AG09319 (cell line): ENCODE measurements at places on chromosomes 11 and 22.

DNA sequence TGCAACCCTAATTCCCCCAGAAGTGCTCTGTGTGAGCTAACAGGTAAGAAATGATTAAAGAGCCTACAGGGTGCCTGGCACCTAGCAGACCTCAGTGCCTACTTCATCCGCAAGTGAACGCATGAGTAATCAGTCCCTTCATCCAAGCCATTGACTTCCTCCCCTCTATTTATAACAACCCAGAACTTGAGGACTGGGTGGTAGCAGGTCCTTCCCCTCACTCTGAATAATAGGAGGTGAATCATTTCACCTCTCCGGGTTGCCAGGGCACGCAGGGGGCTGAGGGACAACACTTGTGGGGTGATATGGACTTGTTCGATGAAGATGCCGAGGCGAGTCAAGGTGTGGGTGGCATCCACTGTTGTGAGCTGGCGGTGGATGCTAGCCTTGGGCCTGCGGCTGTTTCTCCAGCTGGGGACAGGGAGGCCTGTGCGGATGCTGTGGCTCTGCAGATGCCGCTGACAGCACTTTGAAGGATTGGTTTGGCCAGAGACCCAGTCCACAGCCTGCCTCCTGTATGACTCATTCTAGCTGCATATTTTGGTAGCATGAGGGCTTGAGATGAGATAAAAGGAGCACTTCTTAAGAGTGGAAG lies 11.7 kb upstream of the SORL1-AS1 start:
- no peak for DNase-seq

DNA sequence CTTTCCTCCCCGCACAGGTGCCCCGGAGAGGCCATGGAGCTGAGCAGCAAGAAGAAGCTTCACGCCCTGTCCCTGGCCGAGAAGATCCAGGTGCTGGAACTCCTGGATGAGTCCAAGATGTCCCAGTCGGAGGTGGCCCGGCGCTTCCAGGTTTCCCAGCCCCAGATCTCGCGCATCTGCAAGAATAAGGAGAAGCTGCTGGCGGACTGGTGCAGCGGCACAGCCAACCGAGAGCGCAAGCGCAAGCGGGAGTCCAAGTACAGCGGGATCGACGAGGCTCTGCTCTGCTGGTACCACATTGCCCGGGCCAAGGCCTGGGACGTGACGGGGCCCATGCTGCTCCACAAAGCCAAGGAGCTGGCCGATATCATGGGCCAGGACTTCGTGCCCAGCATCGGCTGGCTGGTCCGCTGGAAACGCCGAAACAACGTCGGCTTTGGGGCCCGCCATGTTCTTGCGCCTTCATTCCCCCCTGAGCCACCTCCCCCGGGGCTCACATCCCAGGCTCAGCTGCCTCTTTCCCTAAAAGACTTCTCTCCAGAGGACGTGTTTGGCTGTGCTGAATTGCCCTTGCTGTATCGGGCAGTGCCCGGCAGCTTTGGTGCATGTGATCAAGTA lies 1.3 kb downstream of the TIGD3 start:
- no peak for DNase-seq

- no peak for DNase-seq
Observed at GRCh38 chr11:76131671-76132631, 74.4 kb downstream of the WNT11 start.

DNA sequence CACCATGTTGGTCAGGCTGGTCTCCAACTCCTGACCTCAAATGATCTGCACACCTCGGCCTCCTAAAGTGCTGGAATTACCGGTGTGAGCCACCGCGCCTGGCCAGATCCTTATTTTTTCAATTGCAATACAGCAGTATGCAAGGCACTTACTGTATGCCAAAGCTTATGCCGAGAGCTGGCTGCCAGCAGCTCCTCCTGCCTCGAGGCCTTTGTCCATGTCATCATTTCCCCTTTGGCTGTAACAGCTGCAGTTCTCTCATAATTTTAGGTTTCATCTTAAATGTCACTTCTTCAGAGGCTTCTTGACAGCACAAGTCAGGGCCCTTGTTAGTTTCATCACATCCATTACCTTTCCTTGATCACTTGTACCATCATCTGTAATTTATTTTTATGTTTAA lies 1.5 kb upstream of the SREBF2 start:
- DNase-seq, result no peak

- DNase-seq, result no peak
Observed at GRCh38 chr11:57290288-57290687, 34.5 kb downstream of the TNKS1BP1 start.

DNA sequence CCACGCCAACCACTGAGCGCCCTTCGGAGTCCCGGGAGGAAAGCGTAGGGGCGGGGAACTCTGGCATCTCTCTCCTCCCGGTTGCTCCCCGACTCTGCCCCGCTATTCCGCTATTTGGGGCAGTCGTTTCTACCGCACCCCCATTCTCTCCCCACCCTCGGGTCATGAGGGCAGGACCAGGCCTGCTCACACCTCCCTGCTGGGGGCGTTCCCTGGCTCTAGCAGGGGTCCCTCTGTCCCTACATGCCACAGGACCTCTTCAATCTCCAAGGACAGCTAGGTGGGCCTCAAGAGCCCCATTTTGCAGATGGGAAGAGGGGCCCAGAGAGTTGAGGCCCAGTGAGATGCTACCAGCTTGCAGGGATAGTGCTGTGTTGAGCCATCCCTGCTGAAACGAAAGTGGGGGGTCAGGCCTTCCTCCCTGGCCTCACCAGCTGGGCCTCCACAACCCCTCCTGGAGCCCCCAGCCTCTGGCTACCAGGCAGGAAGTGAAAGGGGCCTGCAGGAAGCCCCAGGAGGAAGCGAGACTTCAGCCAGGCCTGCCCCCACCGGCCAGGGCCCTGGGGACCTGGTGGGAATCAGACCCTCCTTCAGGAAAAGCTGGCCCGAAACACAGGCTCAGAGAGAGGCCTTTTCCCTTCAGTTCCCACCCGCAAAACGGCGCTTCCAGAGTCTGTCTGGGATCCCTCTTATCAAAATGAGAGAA lies 5.5 kb upstream of the SHISA8 start:
- no peak for DNase-seq

DNA sequence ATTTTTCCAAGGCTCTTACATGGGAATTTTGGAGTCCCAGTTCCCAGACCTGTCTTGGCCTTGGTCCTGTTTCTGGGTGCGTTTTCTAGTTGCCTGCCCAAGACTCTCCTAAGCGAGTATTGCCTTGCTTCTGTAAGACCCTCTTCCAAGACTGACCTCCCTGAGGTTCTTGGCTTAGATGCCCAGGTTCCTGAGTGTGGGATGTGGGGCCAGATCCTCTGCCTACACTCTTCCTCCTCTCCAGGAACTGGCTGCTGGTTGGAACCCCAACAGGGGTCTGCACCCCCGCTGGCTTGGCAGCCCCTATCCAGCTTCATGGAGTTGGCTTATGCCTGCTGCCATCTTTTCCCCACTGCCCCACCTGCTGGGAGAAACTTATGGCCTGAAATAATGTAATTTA lies 429.5 kb downstream of the TENM4 start:
- no peak for DNase-seq

- no peak for DNase-seq
Observed at GRCh38 chr11:1932105-1932480, 12.6 kb downstream of the TNNT3 start.

DNA sequence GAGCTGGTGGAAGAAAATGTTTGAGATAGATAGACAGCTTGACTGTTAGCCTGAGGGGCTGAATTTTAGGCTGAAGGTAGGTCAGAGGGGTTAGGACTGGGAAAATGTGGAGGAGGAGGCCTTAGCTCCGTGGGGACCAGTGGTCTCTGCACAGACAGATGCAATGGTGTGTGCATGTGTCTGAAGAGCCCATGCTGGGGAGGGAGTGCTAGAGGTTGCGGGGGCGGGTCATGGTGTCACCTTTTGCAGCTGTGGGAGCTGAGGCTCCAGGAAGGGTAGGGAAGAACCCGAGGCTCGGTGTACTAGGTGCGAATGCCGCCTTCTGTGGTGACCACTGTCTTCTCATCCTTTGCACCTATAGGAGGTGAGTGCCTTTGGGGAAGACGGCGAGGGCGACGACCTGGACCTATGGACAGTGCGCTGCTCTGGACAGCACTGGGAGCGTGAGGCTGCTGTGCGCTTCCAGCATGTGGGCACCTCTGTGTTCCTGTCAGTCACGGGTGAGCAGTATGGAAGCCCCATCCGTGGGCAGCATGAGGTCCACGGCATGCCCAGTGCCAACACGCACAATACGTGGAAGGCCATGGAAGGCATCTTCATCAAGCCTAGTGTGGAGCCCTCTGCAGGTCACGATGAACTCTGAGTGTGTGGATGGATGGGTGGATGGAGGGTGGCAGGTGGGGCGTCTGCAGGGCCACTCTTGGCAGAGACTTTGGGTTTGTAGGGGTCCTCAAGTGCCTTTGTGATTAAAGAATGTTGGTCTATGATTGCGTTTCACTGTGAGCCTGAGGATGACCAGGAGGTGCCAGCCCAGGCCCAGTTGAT lies 1.6 kb downstream of the SDF2L1 start:
- DNase-seq, result no peak

GRCh38 chr11:36002796-36003195 lies 58.9 kb downstream of the LDLRAD3 start:
- DNase-seq, result no peak

- no peak for DNase-seq
Observed at GRCh38 chr11:22115470-22116029, 77.3 kb upstream of the ANO5 start.

DNA sequence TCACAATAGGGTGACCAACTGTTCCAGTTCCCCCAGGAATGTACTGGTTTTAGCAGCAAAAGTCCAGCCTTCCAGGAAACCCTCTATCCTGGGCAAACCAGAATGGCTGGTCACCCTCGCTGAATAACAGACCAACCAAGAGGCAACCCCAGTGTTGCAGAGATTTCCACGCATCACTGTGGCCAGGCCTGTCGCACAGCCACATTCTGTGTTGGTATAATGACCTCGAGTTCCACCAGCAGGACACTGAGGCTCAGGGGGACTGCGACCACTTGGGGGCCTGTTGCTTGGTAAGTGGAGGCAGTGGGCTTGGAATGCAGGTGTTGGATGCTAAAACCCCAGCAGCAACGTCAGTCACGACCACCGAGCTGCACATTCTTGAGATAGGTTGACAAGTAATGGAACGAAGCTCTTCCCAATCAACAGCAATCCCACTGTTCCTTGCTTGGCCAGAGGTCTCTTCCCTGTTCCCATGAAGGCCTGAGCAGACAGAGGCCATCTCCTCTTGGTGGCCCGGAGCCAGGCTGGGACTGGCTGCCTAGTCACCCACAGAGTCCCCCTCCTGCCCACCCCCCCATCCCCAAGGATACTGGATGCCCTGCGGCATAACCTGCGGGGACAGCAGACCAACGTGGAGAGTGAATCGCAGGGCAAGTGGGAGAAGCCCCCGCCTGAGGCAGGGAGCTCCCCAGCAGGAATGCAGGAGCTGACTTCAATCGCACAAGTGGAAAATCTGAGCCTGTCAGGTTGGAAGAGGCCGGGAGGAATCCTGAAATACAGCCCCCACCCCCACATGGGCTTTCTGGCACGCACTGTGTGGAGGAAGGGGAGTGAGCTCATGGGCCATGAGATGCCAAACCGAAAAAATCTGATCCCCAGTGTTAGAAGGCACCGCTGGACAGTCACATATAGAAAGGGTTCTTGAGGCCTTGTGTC lies 43.4 kb upstream of the MN1 start:
- DNase-seq, result no peak

- DNase-seq, result no peak
Observed at GRCh38 chr11:73415854-73416615, 39.8 kb downstream of the RELT start.

- DNase-seq, result no peak
Observed at GRCh38 chr22:50684501-50684900, 11.9 kb downstream of the SHANK3 start.

DNA sequence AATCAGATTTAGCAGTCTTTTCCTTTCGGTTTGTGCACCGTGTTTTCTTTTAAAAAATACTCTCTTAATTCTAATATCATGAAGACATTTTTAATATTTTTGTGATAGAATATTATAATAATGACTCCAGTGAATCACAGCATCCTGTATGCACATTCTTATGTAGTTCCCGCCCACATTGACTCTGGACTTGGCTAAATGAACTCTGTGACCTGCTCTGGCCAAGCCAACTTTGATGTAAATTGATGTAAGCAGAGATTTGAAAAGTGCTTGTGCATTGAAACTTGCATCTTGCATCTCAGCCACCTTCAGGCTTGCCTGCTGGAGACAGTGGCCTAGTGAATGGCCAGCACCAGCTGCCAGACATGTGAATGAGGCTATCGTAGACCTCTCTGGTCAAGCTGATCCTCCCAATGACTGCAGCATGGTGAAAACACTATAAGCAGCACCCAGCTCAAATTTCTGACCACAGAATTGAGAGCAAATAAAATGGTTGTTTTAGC lies 29.2 kb upstream of the PGM2L1 start:
- DNase-seq, result no peak

GRCh38 chr11:77884186-77884828 lies 63.4 kb downstream of the AAMDC start:
- no peak for DNase-seq

DNA sequence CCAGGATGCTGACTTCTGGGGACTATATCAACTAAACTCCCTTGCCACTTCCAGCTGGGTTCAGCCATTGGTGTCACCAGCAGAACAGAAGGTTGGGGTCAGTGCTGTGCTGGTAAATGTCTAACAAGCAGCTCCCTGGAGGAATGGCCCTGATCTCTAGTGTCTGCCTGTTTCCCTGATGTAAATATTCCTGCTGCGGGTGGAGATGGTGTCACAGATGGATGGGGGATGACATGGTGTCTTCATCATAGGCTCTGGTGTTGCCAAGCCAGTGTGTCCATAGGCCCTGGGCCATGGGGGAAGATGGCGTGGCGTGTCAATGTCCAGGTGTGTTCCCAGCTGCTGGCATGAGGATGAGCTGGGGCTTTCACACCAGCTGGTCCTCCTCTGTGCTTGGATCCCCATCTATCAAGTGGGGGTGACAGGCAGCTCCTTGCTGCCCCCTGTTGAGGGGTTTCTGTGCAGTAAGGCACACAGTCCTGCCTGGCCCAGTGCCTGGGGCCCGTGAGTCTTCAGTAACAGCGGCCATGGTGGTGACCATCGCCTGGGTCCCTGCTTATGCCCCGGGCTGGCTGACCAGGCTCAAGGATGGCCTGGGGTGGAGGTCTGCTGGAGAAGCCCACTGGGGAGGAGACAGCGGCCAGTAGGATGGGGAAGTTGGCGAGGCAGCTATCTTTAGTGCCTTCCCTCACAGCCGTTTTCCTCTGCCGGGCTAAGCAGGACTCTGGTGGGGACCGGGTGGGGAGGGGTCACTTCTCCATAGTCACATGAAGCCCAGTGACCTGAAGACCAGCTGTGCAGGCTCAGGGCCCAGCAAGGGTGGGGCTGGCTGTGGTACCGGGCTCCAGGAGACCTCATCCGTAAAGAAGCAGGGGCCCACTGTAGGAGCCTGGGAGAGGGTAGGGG lies 12.7 kb downstream of the RPL3 start:
- DNase-seq, result no peak

- DNase-seq, result no peak
Observed at GRCh38 chr11:114098927-114099326, 39.4 kb downstream of the ZBTB16 start.

DNA sequence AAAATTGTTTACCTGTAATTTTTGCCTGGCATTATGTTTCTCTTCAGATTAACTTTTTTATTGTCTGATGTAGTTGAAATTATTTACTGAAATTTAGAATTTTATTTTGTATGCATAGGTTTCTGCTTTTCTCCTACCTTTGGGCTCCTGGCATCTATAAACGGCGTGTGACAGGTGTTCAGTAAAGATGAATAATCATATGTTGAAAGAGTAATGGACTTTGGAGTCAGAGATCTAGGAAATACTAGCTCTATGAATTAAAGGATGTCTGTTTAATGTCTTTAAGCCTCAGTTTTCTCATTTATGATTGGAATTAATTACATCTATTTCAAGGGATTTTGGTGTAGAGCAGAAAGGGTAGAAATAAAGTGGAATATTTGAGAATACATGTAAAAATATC lies 7.2 kb upstream of the ANGPTL5 start:
- DNase-seq, result no peak
